ENCODE measurements at places on chromosomes 5 and 9.

GRCh38 chr5:76368941-76369340, 34.1 kb upstream of the IQGAP2 start:
- DNase-seq = no peak

DNA sequence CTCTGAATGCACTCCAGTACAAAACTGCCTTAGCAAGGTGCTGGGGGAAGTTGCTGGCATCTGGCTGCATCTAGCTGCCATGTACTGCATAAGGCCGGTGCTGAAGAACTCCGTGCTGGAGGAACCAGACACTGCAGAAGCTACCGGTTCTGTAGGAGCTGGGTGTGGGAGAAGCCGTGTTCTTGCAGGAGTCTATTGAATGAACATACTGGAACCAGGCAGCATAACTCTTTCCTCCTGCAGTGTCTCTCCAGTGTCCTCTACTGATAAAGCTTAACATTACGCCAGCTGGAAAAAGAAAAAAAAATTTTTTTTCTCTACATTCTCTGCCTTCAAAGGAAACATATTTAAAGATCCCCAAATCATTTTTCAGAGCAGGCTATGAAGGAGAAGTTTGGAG, 38.5 kb downstream of the VPS13A start:
- DNase-seq = no peak

DNA sequence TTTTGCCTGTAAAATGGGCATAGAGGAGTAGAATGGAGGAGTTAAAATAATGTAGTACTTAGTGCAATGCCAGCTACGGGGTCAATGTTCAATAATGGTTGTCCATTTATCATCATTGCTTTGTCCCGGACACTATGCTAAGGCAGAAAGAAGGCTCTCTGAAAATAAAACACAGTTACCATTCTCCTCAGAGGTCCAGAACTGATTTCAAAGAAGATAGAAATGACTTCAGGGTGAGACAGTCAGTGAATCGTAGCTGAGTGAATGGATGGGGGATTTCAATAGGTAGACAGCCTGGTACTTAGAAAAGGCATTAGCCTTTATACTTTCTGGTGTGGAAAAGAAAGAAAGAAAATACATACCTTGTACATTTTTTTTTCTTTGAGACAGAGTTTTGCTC, 1.2 kb upstream of the AK3 start:
- peak; percentile 30 for DNase-seq

GRCh38 chr9:113966394-113966793, 90.3 kb downstream of the ZNF618 start:
- no peak for DNase-seq

DNA sequence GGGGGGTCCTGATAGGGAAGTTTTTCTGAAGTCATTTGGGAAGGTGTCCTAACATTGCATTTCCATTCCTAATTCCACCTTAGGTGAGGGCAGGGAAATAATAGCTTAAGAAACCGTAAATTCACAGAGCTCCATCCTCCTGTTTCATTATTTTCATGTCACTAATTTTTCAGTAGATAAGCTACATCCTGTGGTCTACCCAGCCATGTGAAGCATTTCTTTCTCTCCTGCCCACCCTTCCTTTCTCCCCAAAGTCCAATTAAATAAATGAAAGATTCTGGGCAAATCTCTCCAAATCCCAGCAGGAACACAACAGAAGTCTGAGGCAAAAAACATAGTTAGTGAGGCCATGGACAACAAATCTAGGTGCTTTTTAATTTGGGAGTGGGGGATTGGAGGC, 95.1 kb upstream of the ERBIN start:
- DNase-seq = no peak

- no peak for DNase-seq
Observed at GRCh38 chr9:126935630-126936029, 21.0 kb downstream of the RALGPS1 start.

GRCh38 chr9:21070906-21071305, 6.8 kb downstream of the IFNB1 start:
- no peak for DNase-seq

DNA sequence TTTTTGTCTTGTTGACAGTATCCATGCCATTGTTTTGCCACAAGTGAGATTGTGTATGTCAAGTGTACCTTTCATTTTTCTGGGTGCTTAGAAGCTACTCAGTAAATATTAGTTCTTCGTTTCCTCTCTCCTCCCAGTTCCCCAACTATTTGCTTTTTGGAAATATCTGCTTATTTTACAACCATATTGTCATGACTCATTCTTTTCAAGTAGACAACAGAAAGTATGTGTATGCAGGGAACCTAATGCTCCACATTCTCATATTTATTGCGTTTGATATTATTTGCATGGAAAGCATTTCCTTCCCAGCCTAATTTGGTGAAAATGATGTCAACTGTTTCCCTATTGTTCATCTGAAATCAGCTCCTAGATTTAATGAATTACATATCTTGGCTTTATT, 483.7 kb upstream of the RIOK2 start:
- no peak for DNase-seq

GRCh38 chr9:70120834-70121510, 77.3 kb downstream of the MAMDC2 start:
- peak; percentile 96 for DNase-seq

DNA sequence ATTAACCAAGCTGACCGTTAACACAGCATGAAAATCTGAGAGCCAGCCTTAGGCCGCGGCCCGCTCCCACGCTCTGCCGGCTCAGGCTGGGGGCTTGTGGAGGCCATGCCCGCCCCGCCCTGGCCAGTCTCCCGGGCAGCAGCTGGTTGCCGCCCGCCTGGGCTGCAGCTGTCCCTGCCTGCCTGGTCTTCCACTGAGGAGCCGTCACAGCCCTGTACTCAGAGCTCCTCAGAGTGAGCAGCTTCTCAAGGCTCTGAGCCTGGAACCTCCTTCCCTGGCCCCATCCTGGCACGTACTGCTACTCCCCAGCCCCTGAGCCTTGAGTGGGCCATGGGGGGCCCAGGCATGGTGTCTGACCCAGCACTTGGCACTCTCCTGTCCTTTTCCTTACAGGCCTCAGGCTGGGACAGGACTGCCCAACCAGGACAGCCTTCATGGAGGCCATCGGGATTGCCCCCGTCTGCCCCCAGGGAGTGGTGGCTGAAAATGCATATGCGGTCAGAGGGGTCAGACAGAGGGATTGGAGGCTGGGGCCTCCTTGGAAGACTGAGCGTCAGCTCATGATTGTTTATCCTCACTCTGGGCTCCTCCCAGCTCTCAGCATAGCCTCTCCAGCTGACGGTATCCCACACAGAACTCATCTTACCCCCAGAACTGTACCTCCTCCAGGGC, 11.9 kb downstream of the FGFR4 start:
- DNase-seq = no peak

GRCh38 chr9:89483592-89484474, 14.1 kb downstream of the SEMA4D start:
- no peak for DNase-seq

- DNase-seq = no peak
Observed at GRCh38 chr9:15211815-15212495, 95.1 kb downstream of the TTC39B start.

GRCh38 chr9:4421847-4422246, 68.4 kb upstream of the SLC1A1 start:
- DNase-seq = no peak

All from foreskin keratinocyte (primary cell).